Stimulated activated CD4-positive, alpha-beta T cell treated with anti-CD3 and anti-CD28 coated beads, Interleukin-1b, Interleukin-23, amount 100 ng/mL, for 4 hours (primary cell): ENCODE measurements at places on chromosomes 3 and 15.

DNA sequence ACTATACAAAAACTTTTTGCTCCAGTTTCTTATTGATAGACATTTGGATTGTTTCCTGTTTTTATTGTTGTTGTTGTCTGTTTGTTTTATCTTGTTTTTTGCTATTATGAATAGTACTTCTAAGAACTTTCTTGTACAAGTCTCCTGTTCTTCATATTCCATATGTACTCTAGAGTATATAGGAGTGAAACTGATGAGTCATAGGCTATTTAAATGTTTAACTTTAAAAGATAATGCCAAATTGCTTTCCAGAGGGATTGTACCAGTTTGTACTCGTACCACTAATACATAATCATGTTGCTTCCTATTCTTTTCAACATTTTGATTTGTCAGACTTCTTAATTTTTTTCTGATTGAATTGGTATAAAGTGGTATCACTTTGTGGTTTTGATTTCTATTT lies 19.6 kb downstream of the LRRC49 start:
- DNase-seq, result no peak

GRCh38 chr15:55552926-55553325 lies 35.2 kb downstream of the PYGO1 start:
- no peak for DNase-seq

GRCh38 chr3:51382947-51383578 lies 2.0 kb upstream of the MANF start:
- DNase-seq, result no peak

DNA sequence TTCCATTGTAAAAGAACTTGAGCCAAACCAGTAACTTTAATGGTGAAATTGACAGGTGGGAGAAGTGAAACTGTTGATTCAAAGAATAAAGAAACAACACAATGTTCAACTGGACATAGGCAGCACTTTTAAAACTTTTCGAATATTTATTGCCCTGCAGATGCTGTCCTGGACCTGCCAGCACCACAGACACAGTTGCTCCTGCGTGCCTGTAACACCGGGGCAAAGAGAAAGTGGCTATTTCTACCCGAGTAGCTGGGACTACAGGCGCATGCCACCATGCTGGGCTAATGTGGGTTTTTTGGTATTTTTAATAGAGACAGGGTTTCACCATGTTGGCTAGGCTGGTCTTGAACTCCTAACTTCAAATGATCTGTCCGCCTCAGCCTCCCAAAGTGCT lies 7.4 kb downstream of the IL5RA start:
- DNase-seq, result no peak

DNA sequence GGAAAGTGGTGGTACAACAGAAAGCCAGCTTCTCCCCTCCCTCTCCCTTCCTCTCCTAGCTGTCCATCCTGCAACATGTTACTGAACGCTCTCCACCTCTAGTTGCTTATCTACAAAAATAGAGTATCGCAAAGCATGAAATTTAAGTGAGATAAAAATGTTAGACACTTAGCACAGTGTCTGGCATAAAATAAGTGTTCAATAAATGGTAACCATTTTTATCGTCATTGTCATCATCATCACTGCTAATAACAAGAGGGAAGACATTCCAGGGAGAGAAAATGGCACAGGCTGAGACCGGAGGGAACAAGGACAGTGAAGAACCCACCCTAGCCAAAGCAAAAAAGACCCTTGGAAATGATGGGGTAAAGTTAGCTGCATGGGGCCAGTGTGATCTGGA lies 38.7 kb upstream of the SKOR1 start:
- DNase-seq, result no peak

GRCh38 chr3:128917291-128917690 lies 37.9 kb downstream of the ACAD9 start:
- no peak for DNase-seq

DNA sequence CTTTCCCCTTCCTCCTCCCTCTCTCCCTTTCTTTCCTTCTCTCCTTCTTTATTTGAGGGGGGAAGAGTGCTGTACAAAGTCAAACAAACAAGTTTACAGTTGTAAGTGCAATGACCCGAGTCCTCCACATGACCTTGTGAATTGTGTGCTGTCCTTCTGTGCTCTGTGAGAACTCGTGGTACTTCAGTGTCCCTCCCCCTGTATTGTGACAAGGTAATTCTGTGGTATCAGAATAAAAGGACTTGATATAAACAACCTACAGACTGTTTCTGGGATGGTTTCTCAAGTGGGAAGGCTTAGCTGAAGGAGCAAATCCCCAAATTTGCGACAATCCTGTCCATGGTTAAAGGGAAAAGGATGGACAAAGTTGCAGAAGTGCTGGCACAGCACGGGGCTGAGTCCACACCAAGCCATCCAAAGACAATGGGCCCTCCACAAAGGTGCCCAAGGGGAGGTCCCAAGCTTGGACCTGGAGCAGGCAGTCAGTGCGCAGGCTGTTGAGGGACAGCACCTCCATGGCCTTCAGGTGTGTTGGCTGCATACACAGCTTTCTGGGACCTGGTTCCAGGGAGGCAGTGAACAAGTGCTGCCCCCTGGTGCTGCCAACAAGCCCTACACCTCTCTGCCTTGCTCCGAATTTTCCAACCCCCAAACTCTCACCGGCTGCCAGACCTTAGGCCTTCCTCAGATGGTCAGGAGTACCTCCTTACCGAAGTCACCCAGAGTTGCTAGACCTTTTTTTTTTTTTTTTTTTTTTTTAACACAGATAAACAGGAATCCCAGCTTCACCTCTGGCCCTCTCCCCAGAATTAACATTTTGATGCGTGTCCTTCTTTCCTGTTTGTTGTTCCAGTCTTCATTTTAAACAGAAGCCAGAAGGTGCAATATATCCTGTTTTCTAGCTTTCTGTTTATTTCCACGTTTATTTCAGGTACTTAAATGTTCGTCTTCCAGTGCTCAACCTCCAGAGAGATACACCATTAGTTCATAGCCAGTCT lies 2.6 kb upstream of the APEH start:
- DNase-seq, result peak; percentile 68
